ENCODE measurements at places on chromosomes 1 and 21.

- no peak for DNase-seq
Measured at GRCh38 chr1:221994274-221994698, 252.4 kb upstream of the DUSP10 start.

DNA sequence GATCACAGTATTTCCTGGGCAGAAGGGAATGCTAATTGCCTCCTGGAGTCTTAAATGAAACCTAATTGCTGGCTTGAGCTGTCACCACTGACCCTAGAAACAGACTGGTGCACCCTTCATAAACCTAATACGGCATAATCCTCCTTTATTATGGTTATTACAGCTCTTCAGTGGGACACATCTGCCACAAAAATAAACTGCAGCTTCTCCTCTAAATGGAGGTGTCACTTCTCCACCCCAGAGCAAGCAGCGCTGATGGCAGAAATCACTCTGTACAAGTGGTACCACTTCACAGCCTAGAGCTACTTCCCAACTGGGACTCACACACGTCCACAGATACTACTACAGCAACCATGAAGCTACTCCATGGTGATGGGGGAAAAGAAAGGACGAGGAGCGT is 11.1 kb downstream of the PTPN14 start:
- DNase-seq: no peak

- no peak for DNase-seq
Measured at GRCh38 chr21:26843933-26844257, 1.3 kb downstream of the ADAMTS1 start.

DNA sequence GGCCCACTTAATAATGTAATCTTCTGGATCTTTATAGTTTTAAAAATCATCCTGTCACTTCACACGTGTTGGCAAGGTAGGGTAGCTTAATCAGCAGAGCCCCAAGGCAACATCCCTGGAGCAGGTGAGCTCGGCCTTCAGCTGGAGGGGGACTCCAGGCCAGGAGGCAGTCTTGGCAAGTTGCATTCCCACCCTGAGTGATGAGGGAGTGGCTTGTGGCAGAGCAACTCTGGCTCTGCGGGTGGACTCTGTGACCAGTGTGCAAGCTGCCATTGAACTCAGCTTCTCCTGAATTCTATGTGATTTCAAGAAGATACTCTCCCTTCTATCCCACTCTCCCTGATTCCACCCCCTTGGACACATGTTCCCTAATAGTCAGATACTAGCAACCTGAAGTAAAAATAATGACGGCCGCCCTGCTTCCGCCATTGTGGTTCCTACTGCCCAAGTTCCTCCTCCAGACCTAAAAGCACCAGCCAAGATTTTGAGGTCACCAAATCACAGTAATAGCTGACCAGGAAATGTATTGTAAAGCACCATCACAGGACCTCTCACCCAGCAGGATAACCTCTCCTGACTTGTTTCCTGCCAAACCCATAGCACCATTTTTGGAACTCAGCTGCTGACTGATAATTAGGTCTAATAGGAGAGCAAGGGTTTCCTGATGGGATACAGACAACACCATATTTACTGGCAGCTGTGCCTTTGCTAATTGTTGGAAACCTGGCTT is 11.5 kb upstream of the LYST start:
- no peak for DNase-seq

DNA sequence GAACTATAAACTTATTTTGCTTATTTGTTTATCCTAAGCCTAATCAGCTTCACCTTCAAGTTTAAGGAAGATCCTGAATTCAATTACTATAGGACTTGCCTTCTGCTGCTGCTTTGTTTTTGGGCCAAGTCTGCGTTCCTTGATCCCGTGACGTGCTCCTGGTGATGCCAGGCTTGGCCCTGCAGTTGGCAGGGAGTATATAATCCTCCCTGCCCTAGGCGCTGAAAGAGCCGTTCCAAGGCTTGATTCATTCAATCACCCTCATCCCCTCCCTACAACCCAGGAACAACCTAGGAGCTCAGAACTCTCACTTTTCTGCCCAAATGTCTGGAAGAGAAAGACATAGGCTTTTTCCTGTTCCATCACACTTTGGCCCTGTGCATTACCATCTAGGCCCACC is 12.4 kb upstream of the LRRN2 start:
- DNase-seq: no peak

GRCh38 chr1:198907423-198907746 is 268.5 kb downstream of the PTPRC start:
- no peak for DNase-seq

DNA sequence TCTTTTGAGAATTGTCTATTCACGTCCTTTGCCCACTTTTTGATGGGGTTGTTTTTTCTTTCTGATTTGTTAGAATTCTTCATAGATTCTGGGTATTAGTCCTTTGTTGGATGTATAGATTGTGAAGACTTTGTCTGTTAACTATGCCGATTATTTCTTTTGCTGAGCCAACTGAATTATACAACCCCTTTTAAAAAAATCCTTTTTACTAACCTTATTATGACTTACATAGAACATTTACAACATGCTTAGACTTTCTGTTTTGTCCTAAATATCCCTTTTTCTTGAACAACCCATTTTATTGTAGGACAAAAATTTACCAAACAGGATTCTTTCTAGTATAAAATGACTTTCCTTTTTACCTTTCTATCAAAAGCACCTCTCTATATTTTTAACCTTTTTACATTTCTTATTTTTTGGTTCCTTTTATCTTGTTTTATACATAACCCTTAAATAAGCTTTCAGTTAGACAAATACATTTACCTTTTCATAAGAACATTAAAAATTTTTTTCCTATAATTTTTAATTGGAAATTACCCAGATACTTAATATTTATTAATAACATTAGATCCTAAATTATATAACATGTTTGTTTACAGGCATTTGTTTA is 70.4 kb upstream of the TTLL7 start:
- no peak for DNase-seq

DNA sequence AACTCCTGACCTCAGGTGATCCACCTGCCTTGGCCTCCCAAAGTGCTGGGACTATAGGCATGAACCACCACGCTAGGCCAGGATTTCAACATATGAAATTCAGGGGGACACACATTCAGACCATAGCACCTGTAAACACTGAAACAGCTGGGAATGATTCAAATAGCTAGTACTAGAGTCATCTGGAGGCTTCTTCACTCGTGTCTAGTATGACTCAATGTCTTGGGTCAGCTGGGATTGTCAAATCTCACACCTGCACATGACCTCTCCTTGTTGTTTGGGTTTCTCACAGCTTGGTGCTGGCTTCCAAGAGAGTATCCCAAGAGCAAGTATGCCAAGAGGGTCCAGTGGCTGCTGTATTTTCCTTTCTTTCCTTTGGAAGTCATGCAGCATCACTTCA is 75.1 kb downstream of the PGM1 start:
- DNase-seq: no peak

DNA sequence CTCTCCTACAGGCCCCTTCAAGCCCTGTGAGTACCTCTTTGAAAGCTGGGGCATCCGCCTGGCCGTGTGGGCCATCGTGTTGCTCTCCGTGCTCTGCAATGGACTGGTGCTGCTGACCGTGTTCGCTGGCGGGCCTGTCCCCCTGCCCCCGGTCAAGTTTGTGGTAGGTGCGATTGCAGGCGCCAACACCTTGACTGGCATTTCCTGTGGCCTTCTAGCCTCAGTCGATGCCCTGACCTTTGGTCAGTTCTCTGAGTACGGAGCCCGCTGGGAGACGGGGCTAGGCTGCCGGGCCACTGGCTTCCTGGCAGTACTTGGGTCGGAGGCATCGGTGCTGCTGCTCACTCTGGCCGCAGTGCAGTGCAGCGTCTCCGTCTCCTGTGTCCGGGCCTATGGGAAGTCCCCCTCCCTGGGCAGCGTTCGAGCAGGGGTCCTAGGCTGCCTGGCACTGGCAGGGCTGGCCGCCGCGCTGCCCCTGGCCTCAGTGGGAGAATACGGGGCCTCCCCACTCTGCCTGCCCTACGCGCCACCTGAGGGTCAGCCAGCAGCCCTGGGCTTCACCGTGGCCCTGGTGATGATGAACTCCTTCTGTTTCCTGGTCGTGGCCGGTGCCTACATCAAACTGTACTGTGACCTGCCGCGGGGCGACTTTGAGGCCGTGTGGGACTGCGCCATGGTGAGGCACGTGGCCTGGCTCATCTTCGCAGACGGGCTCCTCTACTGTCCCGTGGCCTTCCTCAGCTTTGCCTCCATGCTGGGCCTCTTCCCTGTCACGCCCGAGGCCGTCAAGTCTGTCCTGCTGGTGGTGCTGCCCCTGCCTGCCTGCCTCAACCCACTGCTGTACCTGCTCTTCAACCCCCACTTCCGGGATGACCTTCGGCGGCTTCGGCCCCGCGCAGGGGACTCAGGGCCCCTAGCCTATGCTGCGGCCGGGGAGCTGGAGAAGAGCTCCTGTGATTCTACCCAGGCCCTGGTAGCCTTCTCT is 23.5 kb downstream of the UBE2T start:
- no peak for DNase-seq

DNA sequence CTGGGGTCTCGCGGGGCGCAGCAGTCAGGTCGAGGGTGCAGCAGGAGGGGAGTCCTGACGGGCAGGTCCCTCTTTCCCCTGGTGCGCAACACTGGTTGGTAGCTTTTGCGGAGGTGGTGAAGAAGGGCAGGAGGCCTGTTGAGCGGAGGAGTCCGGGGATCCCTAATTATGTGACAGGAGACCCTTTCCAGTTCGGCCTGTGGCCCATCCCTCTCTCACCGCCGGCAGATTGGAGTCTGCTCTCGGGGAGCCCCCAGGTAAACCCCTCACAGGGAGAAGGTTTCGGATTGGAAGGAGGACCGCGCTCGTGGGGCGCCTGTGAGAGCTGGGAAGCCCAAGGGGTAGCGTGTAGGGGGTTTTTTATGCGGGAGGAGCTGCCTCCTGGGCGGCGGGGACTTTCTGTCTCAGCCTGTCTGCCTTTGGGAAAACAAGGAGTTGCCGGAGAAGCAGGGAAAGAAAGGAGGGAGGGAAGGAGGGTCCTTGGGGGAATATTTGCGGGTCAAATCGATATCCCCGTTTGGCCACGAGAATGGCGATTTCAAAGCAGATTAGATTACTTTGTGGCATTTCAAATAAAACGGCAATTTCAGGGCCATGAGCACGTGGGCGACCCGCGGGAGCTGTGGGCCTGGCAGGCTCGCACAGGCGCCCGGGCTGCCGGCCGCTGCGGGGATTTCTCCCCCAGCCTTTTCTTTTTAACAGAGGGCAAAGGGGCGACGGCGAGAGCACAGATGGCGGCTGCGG is 9.5 kb downstream of the SIM2 start:
- DNase-seq: no peak

DNA sequence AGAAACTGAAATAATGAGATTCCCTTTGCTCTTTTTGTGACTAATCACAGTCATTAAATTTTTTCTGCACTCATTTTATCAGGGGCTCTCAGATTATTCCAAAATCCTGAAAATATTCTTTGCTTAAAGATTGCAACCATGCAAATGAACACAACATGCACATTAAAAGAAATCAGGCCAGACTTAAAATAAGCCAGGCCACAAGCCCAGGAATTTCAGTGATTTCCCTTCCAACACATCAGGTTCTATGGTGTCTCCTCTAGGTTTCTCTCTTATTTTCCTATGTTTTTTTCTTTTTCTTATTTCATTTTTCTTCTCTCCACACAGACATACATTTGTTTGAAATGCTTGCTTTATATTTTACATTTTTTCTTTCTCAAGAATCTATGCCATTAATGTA is 65.3 kb downstream of the NIBAN1 start:
- DNase-seq: no peak

- DNase-seq: no peak
Measured at GRCh38 chr1:69400128-69400527, 167.6 kb upstream of the LRRC7 start.

DNA sequence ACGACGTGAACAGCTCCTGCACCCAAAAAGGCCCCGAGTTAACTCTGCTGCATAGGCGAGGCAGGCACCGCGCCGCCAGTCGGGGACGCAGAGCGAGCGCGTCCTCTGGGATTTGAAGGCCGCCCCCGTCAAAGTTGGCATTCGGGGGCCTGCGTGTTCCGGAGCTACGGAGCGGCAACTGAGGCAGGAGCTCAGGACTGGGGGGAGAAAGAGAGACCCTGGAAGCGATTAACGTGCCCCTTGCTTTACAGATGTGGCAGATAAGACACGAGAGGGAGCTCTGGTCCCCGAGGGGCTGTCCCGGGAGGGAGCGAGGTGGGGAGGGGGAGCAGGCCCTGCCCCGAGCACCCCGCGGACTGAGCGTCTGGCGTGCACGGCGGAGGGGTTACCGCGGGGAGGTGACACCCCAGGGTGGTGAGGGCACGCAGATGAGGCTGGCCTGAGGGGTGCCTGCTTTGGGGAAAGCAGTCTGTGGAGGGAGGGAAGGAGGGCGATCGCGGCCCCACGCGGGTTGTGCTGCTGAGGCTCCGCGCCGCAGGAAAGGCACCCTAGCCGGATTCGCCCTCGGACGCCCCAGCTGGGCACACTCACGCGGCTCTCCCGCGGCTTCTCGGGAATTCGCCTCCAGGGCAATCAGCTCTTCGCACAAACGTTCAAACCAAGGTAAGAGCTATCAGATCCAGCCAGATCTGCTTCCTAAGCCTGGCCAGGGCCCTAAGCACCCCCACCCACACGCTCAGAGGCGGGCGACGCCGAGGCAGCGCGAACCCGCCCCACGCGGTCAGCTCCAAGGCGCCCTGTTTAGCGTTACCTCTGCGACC is 26.5 kb downstream of the ACTA1 start:
- no peak for DNase-seq

DNA sequence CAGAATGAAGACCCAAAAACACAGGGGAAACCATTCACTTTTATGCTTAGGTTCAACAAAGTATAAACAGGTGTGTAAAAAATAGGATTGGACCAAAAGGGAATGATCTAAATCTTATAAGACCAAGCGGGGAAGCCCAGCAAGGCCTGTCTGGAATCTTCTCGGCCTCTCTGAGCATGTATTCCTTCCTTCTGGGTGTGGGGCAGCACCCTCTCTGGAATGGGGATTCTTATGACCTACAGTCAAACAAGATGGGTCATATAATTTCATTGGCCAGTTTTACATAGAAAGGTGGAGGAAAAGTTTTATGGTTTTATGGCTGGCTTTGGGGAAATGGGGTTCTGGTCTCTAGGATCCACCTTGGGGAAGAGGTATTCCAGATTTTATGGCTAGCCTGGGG is 11.2 kb downstream of the KCNK1 start:
- DNase-seq: no peak

- DNase-seq: no peak
Measured at GRCh38 chr1:18803851-18804250, 55.6 kb downstream of the TAS1R2 start.

DNA sequence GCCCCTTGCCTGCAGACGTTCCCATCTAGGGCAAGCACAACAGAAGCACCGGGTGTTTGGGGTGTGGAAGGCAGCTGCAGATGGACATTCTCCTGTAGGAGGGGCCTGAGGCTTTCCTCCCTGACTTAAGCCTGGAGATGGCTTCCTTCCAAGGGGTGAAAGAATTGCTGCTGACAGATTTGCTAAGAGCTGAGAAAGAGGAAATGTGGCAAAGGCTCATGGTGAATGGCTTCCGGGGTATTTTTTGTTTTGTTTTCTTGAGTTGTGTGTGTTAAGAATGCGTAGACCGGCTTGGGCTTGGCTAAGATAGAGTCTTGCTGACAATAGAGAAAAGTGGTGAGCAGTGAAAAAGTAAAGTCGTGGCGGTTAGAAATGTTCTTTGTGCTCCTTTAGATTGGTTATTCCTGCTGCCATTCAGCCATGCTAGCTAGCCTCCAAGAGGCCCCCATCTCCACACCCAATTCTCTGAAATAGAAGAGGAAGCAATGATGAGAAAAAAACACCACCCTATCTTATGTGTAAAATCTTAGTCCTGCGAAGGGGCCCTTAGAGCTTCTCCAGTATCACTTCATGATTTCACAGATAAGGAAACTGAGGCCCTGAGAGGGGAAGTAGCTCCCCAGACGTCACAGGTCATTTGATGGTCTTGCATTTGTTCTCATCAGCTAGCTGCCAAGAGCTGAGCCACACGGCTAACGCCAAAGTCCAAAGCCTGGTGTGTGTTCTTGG is 36.9 kb downstream of the EIF2D start:
- DNase-seq: no peak

- DNase-seq: no peak
Measured at GRCh38 chr1:222546548-222547259, 1.2 kb downstream of the HHIPL2 start.

All from activated CD4-positive, alpha-beta T cell treated with anti-CD3 and anti-CD28 coated beads for 24 hours (primary cell).